ENCODE measurements at places on chromosomes 12 and 14.

DNA sequence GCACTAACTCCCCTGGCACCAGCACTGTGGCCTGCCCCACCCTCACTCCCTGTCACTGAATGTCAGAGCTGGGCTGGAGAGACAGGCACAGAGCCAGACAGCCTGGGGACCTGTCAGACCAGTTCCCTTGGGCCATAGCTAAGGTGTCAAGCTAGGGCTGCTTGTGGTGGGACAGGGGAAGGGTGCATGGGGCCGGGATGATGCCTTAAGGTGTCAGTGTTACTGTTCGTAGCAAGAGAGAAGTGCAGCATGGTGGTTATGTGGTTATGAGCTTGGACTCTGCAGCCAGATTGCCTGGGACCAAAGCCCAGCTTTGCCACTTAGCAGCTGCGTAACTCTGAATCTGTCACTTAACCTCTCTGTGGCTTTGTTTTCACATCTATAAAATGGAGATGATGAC, 3.8 kb downstream of the RAPGEF3 start:
- no peak for DNase-seq

GRCh38 chr12:90250766-90251165, 542.1 kb upstream of the ATP2B1 start:
- DNase-seq, result no peak

- DNase-seq, result no peak
Observed at GRCh38 chr14:74604157-74604556, 7.9 kb downstream of the LTBP2 start.

DNA sequence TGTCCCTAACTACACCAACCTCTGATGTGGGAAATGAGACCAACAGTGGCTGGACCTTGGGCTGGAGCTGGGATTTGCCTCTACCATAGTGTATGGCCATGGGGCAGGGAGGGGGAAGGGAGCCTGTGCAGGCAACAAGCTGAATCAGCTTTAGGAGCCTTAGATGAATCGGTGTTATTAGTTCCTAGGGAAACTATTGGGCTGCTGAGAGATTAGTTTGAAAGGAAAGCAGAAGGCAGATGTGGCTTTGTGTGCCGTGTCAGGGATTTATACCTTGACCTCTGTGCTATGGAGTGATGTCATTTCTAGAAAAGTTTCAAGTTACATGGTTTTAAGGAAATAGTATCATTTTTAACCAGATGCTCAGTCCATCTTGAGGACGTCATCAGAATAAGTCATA, 19.5 kb upstream of the GAS2L3 start:
- no peak for DNase-seq

- DNase-seq, result no peak
Observed at GRCh38 chr14:100135073-100135472, 24.4 kb downstream of the DEGS2 start.

DNA sequence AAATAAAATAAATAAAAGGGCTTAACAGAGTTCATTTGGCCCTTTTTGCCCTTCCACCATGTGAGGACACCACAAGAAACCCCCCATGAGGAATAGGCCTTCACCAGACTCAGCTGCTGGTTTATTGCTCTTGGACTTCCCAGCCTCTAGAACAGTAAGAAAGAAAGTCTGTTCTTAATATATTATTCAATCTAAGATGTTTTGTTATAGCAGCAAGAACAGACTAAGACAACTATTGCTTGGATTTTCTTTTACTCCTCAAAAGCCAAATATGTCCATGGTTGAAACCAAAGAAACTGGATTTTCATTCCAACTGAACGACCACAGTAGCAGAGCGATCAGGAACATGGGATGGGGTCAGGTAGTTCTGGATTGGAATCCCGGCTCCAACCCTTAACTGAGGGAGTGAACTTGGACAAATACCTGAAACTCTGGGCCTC, 157.2 kb upstream of the EEA1 start:
- no peak for DNase-seq

- no peak for DNase-seq
Observed at GRCh38 chr14:103856607-103857006, 9.2 kb upstream of the PPP1R13B start.

GRCh38 chr12:18074001-18074400, 16.0 kb downstream of the RERGL start:
- DNase-seq, result no peak

GRCh38 chr12:47032644-47033043, 46.8 kb upstream of the PCED1B start:
- peak; percentile 17 for DNase-seq

- DNase-seq, result peak; percentile 30
Observed at GRCh38 chr12:12384571-12385340, 27.9 kb downstream of the BORCS5 start.

DNA sequence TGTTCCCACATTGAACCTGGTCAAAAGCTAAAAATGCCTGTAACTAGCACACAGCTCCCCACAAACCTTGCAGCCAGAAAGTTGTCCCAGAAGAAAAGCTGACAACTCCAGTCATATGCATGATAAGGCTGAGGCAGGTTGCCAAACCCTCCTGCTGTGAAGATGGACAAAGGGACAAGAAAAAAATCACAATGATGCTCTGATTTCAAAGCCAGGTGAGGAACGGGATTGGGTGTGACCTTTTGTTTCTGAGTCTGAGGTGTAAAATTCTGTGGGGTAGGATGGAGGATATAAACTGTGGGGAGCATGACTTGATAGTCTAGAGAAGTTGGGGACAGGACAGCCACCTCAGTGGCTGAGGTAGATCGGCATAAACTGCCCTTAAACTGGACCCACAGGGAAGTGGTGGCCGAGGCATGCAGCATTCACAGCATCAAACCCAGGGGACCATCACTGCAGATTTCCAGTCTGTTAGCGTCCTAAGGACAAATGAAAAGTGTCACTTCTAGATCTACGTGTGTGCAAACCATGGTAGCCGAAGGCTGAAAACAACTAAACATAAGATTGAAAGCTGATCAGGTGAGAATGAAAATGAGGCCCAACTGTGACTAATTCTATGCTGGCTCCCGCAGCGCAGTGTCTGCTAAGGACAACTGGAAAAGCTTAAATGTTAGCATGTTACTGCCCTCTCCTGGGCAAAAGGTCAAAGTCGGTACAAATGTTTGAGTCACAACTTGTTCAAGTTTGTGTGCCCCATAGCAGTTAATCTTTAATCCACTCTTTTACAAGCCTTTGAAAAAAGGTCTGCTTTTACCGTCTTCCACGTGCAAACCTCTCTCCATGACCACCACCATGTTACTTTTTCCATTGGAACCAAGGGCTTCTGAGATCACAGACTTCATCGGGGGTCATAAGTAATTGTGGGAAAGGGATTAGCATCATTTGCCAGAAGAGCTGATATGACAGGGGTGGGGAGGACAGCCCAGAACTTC, 39.8 kb downstream of the GRIN2B start:
- DNase-seq, result no peak

DNA sequence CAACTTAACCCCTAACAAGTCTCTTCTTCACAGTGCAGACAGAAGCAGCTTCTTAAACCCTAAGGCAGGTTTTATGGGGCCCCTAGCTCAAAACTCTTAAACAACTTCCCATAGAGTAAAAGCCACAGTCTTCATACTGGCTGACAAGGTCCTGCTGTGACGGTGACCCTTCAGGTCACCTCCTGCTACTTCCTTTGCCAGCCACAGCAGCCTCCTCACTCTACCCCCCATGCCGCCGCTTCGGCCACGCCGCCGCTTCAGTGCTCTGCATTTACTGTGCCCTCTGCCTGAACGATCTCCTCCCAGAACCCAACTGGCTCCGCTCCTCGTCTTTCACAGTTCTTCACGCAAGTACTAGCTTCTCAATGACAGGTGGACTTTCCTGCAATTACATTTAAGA, 45.5 kb downstream of the ACADS start:
- no peak for DNase-seq

- DNase-seq, result no peak
Observed at GRCh38 chr14:87331991-87332390, 661.0 kb downstream of the GALC start.

GRCh38 chr12:2679068-2679815, 115.5 kb upstream of the FKBP4 start:
- no peak for DNase-seq

- DNase-seq, result no peak
Observed at GRCh38 chr12:41264281-41264680, 76.2 kb downstream of the PDZRN4 start.

GRCh38 chr14:81312289-81312876, 87.7 kb downstream of the STON2 start:
- no peak for DNase-seq

DNA sequence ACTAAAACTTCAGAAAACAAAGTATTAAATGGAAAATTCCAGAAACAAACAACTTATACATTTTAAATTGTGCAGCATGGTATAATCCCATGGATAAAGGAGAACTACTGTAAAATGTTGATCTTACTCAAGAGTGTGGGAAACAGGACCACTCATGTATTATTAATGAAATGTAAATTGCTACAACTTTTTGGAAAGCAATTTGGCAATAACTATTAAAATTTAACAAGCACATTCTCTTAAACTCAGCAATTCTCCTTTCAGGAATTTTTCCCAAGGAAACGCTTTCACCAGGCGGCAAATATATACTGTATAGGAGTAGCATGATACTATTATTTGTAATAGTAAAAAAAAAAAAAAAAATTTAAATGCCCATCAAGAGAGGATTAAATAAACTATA, 284.5 kb upstream of the AMIGO2 start:
- no peak for DNase-seq

GRCh38 chr14:24913746-24914145, 136.2 kb downstream of the STXBP6 start:
- no peak for DNase-seq

DNA sequence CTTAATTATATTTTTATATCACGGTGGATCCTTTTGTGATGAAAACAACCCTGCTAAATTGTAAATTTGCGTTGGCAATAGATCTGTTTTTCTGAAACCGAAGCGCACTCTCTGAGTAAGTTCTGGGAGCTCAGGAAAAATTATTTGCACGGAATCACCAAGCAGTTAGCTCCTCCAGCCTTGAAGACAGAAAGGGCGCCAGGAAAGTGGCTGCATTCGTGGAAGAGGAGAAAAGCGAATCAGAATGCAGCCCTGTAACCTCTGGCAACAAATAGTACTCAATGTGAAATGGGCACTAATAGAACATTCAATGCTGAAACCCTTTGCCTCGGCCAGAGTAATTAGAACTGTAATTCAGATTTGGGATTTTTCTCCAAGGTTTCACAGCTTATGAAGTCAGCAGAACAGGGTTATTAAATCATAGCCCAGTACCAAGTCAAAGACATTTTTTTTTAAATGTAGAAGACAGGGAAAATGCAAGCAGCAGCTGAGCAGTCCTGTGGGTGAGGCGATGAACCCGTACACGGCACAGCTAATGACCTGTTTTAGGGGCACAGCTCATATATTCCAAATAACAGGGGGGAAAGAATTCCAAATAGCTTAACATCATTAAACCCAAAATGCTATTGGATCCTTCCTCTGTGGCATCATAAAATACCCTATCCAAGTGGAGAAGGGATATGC, 251.4 kb downstream of the EGLN3 start:
- DNase-seq, result no peak

DNA sequence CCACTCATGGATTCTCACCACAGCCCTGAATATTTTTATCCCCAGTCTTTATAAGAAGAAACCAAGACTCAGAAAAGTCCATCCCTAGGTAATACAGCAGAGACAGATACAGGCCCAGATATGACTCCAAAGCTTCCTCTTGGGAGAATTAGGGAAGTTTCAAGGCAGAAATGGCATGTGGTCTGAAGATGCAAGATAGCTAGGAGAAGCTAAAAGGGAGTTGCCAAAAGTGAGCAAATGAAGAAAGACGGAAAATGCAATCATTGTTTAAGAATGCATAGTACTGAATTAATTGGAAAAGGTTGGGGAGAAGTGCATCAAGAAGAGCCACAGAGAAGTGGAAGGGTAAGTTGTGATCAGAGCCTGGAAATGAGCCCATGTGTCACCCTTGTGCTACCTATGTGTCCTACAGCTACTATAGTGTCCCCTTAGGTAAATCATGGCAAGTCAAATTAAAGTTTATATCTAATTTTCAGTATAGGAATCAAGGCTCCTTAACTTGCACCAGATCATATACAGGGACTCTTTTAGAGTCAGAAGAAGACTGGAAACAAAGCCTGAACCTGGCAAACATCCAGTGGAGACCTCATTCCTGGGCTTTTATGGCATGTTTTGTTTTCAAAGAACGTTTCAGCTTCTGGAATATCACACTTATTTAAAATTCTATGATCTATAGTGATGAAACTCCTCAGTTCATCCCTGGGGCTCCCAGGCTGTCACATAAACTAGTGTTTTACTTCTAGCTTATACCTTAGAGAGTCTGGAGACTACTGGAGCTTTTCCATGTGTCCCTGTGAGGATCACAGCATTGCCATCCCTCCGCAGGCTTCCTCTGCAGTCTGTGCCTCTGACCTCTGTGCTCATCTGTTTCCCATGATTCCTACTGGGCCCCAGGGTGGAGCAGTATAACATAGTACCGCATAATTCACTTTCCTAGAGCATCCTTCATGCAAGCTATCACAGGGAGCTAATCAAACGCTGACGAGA, 189.0 kb upstream of the CDKN3 start:
- no peak for DNase-seq

DNA sequence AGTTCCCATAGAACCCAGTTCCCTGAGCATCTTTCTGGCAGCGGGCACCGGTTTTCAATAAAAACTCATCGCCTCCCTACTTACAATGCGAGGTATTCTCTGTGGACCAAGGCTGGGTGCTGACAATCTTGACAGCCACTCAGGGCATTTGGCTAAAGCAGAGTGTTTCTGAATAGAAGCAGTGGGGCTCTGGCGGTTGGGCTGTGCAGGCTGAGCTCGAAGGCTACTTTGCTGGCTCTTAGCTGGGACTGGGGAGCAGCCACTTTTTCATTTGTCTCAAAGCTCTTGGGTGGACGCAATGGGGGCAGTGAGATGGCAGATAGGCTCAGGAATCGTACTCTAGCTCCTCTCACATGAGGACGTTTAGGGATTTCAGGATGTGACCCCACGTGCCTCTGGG, 151.8 kb downstream of the UNC79 start:
- no peak for DNase-seq

- no peak for DNase-seq
Observed at GRCh38 chr12:68863109-68863770, 55.3 kb downstream of the MDM2 start.

DNA sequence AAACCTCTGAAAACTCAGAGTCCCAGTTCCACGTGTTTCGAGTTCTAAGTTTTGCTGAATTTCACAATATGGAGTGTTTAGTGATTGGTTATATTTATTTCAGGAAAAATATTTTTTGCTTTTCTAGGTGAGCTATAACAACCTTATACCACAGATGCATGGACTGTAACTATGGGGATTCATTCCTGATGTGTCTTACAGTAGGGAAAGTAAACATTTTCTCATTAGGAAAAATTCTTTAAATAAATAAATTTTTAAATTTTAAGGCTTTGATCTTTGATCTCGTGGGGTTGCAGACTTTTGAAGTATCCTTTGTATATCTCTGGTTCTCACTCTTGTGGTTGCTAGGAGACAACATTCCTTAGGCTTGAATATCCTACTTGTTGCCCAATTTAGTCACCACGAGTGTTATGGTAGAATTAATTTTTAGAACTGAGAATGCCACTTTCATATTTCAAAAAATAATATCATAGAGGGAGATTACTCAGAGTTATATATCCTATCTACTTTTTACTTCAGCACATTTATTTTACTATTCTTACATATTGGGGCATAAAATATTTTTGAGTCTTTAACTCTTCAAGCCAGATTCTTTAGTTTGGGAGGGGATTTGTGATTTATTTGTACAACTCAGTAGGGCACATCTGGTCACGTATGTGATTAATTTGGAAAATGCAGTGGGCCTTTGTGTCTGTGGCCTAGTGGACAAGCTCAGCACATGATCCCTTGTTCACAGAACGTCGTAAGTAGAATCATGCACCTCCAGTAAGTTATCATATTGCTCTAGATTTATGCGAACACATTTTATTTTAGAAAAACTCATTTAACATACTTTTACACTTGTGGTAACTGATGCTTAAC, 224.0 kb downstream of the TTC6 start:
- DNase-seq, result no peak

GRCh38 chr12:111121840-111122239, 201.5 kb upstream of the MYL2 start:
- no peak for DNase-seq
